ENCODE measurements at places on chromosomes 13 and 19.

- no peak for DNase-seq
Observed at GRCh38 chr19:48558018-48558684, 6.2 kb downstream of the SULT2B1 start.

- DNase-seq: no peak
Observed at GRCh38 chr13:46552303-46552682, 677 bp upstream of the LRCH1 start.

DNA sequence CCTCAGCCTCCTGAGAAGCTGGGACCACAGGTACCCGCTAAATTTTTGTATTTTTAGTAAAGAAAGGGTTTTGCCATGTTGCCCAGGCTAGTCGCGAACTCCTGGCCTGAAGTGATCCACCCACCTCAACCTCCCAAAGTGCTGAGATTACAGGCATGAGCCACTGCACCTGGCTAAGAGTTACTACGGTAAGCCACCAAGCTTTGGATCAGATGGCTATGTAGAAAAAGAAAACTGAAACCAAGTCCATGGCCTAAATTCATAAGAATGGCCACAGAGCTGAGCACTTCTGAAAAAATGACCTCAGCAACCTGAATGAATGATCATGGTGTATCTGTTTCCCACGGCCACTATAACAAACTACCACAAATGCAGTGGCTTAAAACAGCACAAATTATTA is 9.4 kb downstream of the OPA3 start:
- DNase-seq: no peak

DNA sequence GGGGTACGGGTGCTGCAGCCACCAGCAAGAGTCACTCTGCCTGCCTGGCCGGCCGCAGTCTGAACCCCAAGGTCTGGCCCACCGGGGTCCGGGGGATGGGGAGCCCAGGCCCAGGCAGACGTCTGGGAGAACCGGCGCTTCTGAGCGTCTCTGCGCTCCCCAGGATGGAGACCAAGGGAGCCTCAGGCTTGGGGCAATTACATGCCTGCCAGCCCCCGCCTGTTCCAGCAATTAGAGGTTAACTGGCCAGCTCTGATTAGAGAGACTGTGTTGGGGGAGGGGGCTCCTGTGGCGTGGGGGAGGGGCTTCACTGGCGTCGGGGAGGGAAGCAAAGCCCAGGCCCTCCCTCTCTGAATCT is 11.9 kb downstream of the MEIS3 start:
- DNase-seq: no peak

All from stimulated activated CD4-positive, alpha-beta T cell treated with anti-CD3 and anti-CD28 coated beads, Interleukin-15, amount 100 ng/mL, for 1 hour (primary cell).